NCI-H345 (cell line): ENCODE measurements at places on chromosomes 4 and X.

- DNase-seq: no peak
Measured at GRCh38 chrX:109281483-109282275, 200.2 kb downstream of the GUCY2F start.

GRCh38 chr4:99723612-99724011, 66.0 kb upstream of the C4orf54 start:
- DNase-seq: peak; percentile 6

DNA sequence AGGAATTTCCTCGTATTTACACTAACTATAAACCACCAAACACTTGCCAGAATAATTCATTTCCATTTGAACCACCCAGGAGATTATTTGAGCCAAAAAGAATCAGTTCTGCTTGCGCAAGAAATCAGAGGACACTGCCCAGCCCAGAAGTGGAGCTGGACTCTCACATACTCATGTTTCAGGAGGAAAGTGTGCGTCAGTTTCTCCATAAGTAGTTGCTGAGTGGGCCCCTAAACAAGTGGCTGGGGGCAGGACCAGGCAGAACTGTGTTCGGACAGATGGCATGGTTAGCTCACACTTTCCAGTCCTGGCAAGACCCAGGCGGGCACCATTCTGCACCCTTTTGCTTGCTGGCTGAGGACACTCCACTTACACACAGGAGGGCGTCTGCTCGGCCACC, 38.8 kb downstream of the BTC start:
- DNase-seq: no peak

DNA sequence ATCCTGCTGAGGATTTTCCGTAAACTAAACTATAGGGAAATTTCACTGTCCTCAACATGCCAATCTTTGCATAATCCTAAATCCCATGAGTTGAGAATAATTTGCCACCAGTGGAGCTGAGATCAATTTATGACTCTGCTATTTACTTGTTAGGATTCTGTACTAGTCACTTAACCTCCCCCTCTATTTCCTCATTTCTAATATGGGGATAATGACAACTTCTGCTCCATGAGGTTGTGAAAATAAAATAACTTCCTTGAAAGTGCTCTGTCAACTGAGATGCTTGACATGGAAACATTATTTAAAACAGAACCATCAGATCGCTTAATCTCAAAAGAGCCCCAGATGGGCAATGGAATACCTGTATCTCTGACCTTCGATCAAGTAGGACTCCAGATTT, 2.6 kb upstream of the FGF16 start:
- no peak for DNase-seq

GRCh38 chrX:37912777-37913176, 65.4 kb upstream of the DYNLT3 start:
- DNase-seq: no peak

GRCh38 chr4:30721185-30722091, 1.3 kb downstream of the PCDH7 start:
- DNase-seq: peak; percentile 43

- no peak for DNase-seq
Measured at GRCh38 chr4:81378386-81378785, 93.3 kb downstream of the RASGEF1B start.

DNA sequence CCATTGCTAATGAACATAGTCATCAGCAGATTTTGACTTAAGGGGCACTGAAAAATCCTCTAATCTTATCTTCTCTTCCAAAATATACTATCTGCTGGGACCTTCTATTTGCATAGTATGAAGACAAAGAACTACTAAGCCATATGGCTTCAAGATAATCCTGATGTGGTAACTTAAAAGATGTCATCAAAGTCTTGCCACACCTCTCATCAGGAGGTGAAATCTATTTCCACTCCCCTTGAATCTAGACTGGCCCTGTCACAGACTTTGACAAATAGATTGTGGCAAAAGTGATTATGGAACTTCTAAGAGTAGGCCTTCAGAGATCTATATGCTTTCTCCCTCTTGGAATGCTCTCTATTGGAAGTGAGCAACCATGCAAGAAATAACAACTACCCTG, 27.3 kb upstream of the TET2 start:
- DNase-seq: no peak

- no peak for DNase-seq
Measured at GRCh38 chr4:38939165-38939564, 71.6 kb downstream of the FAM114A1 start.

GRCh38 chr4:153228512-153229140, 24.4 kb downstream of the TRIM2 start:
- no peak for DNase-seq

DNA sequence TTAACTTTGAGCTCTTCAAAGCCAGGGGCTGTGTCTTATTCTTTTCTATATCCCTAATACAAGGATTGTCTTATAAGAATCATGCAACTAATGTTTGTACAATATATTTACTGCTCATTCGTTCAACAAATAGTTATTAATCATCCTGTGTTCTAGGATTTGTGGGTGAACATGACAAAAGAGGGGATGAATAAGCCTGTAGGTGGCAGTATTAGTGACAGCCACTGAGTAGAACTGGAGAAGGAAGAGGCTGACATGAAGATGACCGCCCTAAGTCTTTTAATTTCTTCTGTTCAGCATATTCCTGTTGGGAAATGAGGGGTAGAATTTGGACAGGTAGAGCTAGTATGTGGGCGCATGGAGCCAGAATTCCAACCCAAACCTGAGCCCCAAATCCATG, 11.9 kb upstream of the LINC00632 start:
- DNase-seq: no peak
